K562 (cell line): ENCODE measurements at places on chromosomes 13 and 19. TPM values are rescaled to one million over a fixed set of nuclear protein-coding genes. Genes with fewer than 3 reads are reported as not detected.

Gene SIGLEC7
- total RNA-seq: not detected in 2 replicates

DNA sequence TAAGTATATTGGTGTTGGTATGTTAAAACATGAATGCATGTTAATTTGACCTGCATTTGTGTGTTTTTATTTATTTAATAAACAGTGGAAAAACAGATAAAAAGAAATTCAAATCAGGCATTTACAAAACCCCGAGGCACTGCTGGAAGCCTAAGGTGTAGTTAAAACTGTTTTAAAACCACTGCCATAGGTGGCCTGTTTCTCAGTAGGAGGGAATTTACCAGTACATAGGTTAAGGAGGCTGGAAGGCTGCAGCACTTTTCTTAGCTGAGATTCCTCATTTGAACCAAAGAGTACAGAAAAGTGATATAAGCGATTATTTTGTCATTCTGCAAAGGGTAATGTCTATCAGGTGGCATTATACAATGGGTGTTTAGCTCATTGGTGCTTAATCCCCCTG, 99.6 kb downstream of the PAN3 start:
- no peak for DNase-seq

Gene CC2D1A
- total RNA-seq: 28.4 and 31.0 TPM in 2 replicates

- no peak for DNase-seq
Observed at GRCh38 chr19:51122112-51122981, 2.4 kb upstream of the SIGLEC9 start.

- no peak for DNase-seq
Observed at GRCh38 chr13:108193806-108194205, 21.5 kb downstream of the LIG4 start.

DNA sequence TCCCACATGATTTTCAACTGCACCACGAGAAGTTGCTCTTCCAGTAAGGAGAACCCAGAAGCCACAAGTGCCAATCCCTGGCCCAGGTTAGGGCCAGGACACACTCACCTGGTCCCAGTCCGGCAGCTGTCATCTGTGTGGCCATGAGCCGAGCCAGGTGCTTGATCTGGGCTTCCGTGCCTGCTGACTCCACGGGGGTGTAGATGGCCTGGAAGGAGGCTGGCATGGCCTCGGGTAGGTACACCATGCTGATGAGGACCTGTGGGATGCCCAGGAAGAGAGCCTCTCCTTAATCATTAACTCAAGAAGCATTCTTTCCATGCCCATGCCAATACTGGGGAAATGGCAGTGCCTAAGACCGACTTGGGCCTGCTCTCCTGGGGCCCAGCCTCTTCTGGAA, 19.9 kb upstream of the RSPH6A start:
- no peak for DNase-seq

Gene KLK15
- not detected in 2 replicates for total RNA-seq

DNA sequence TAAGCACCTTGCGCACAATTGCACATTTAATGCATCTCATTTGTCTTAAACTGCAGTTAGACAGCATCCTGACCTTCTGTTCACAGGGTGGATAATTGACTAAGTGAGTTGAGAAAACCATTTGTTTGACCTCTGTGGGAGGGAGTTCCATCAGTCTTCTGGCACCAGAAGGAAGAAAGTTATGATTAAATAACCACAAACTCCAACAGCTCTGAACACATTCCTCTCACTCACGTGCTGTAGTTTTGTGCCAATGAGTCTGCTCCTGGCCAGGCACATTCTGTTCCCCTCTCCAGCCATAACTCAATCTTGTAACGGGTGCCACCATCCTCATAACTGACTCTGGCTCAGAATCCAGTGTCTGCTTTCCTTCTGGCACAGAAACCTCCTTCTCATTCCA, 817.2 kb downstream of the SLITRK1 start:
- no peak for DNase-seq

Gene SULT2A1
- 0.16 and 0.18 TPM in 2 replicates for total RNA-seq

- no peak for DNase-seq
Observed at GRCh38 chr13:111614613-111615012, 294.2 kb downstream of the TEX29 start.

GRCh38 chr13:50126993-50127725, 111.9 kb downstream of the KCNRG start:
- DNase-seq: no peak

Gene SLC46A3
- total RNA-seq: 0.54 and 0.66 TPM in 2 replicates

DNA sequence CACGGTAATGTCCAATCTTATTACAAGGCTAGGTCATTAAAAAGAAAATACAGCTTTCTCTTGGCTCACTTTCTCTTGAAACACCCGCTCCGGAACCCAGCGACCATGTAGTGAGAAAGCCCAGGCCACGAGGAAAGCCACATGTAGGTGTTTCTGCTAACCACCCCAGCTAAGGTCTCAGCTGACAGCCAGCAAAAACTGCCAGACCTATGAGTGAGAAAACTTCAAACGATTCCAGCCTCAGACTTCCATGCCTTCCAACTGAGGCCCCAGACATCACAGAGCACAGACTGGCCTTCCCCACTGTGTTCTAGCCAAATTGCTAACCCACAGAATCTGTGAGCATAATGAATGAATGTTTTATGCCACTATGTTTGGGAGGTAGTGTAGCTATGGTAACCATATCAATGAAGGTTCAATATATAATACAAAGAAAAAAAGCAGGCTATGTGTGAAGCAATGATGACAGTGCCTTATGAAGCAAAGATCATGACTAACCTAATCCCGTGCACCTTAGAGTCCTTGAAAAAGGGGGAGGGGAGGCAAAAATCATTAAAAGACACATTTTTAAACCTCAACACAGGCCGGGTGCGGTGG, 11.9 kb upstream of the TPTE2 start:
- DNase-seq: no peak

GRCh38 chr13:84946192-84946591, 853.0 kb downstream of the SLITRK6 start:
- DNase-seq: no peak
